Spinal cord (tissue), 10 donors: ENCODE measurements at places on chromosomes 16 and 17. TPM values are rescaled to one million over a fixed set of nuclear protein-coding genes. Genes with fewer than 3 reads are reported as not detected.

Gene FGF11
- 11.2 TPM for total RNA-seq

Gene FAM20A
- 13.1 TPM for total RNA-seq

Gene STAC2
- 0.83 TPM for total RNA-seq

- no peak for DNase-seq
Measured at GRCh38 chr16:76293980-76294379, 16.8 kb downstream of the CNTNAP4 start.

- no peak for DNase-seq
Measured at GRCh38 chr17:7294614-7295153, at the start of gene YBX2. YBX2 (minus strand) TSS chr17:7294639; CDS start chr17:7294500, 139 bp downstream.

DNA sequence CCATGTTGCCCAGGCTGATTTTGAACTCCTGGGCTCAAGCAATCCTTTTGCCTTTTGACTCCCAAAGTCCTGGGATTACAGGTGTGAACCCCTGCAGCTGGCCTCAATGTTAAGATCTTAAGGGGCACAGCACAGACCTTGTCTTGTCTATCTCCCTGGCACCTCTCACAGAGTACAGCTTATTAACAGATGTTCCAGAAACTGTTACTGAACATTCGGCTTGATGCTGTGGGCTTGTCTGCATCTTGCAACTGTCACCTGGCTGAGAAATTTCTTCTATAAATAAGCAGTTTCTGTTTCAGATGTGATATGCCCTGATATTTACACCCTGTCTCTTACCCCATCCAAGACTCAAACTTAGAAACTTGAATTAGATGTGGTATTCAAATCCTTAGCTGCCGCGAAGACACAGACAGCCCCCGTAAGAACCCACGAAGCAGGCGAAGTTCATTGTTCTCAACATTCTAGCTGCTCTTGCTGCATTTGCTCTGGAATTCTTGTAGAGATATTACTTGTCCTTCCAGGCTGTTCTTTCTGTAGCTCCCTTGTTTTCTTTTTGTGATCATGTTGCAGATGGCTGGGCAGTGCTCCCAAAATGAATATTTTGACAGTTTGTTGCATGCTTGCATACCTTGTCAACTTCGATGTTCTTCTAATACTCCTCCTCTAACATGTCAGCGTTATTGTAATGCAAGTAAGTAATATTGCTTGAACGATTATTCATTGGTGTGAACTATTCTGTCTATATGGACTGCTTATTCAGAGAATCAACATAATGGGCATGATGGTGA is at the start of gene TNFRSF17:
TSS of gene TNFRSF17 (plus strand) at position 450 of the 791 bp plus-strand sequence. CDS start at position 565, 115 bp downstream.
- no peak for DNase-seq

Gene FOXN1
- total RNA-seq: not detected

Gene SPPL2C
- total RNA-seq: not detected

GRCh38 chr17:30942308-30943079 is 20.7 kb downstream of the ADAP2 start:
- DNase-seq: no peak

DNA sequence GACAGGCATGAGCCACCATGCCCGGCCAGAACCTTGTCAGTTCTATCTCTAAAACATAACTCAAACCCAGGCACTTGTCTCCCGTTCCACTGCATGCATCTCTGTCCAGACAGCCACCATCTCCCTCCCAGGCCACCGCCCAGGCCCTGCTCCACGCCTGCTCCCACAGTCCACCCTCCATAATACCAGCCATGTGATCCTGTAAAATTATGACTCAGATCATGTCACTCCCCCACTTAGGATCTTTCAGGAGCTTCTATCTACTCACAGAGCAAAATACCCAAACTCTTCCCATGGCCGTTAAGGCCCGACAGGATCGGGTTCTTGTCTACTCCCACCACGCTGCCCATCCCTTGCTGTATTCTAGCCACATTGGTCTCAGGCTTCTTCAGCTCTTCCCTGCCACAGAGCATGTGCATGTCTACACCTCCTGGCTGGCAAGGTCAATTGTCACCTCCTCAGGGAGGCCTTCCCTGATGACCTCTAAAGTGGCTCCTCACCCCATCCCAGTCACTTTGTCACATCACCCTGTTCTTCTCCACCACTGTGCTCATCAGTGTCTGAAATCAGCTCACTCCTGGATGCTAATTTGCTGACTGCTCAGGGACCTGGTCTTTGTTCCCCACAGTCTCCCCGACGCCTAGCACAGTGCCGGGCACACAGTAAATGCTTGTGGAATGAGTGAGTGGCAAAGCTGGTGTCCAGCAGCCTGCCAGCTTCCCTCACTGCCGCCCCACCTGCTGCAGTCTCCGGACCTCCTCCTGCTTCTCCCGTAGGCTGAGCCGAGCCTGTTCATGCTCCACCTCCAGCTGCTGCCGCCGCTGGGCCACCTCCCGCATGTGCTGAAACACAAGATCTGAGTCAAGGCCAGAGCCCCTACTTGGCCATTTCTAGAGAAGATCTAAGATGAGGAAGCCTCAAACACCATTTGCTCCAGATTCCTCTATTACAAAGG is 6.7 kb downstream of the TSPOAP1 start:
- DNase-seq: no peak

Gene SARM1
- 13.1 TPM for total RNA-seq

Gene CLDN7
- total RNA-seq: 2.3 TPM

DNA sequence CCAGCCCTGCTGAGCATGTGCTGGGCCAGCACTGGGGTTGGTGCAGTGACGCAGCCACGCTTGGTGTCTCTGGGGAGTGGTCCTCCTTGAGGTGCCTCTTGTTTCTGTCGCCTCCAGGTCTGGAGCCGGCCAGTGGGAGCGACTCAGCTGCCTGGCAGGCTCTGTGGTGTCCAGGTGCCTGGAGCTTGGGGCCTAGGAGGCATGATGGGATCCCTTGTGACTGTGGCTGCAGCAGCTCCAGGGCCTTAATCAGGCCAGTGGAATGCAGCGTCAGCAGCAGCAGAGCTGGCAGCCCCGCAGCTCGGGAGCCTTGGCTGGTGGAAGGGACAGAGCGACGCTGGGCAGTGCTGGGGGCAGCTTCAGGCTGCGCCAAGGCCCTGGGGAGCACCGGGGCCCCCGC is 74.7 kb upstream of the CIBAR2 start:
- no peak for DNase-seq

Gene NTN1
- 32.2 TPM for total RNA-seq

DNA sequence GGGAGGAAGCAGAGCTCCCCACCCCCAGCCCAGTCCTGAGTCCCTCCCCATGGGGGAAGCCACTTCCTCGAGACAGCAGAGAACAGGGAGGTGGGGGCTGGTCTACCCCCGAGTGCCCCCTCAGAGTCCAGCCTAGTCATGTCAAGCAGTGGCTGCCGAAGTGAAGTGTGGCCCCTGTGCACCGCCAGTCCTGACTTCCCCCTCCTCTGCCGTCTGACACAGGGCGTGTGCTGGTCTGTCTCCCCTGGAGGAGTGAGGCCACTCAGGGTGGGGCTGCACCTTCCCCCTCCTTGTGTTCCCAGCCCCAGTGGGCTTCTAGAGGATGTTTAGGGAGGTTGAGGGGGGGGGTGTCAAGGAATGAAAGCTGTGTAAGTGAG is 46.9 kb downstream of the MRC2 start:
- no peak for DNase-seq

DNA sequence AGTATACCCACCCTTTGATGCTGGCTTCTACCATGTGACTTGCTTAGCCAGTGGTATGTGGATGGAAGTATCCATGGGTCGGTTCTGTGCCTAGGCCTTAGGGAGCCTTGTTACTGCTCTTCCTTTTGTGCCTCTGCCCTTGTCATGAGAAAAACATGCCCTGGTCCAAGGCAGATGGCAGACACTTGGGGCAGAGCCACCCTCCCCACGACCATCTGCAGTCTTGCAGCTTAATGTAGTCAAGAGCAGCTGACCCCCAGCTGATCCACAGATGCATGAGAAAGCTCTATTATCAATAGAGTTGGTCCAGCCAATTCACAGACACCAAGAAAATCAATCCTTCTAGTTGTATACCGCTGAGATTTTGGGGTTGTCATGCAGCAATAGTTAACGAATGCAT is 95.7 kb downstream of the SLC39A11 start:
- DNase-seq: no peak

Gene NSF
- total RNA-seq: 266 TPM

DNA sequence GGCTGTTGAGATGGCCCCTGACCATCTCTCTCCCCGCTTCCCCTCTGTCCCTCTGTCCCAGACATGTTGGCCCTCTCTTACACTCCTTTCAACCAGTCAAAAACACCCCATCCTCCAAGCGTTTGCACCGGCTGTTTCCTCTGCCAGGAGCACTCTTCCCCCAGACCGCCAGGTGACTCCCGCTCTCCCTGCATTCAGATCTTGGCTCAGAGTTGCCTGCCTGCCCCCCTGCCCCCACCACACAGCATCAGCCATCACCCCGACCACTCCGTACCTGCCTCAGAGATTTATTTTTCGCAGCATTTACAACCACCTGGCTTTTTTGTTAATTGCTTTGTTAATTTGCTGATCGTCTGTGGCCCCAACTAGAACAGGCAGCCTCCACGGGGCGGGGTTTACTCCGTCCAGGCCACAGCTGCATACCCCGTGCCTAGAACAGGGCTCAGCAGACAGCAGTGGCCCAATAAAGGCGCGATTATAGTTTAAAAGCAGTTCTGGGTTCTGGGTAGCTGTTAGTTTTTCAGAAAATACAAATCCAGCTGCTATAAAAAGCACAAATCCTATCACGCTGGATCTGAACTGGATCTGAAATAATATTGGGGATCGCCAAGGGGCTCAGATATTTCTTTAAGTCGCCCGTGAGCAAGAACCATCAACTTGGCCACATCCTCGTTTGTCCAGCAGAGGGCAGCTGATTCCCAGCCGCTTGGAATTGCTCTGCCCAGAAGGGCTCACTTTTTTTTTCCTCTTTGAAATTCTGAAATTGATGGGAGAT is 173.6 kb downstream of the IRF8 start:
- peak; percentile 63 for DNase-seq

Gene SLC6A4
- 36.0 TPM for total RNA-seq

GRCh38 chr17:77281904-77282367 is 141.2 kb downstream of the SEC14L1 start:
- no peak for DNase-seq

Gene PDIA2
- 10.5 TPM for total RNA-seq

DNA sequence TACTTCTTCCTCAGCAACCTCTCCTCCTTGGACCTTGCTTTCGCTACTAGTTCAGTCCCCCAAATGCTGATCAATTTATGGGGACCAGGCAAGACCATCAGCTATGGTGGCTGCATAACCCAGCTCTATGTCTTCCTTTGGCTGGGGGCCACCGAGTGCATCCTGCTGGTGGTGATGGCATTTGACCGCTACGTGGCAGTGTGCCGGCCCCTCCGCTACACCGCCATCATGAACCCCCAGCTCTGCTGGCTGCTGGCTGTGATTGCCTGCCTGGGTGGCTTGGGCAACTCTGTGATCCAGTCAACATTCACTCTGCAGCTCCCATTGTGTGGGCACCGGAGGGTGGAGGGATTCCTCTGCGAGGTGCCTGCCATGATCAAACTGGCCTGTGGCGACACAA is 429 bp downstream of the OR2C1 start:
- no peak for DNase-seq

- DNase-seq: no peak
Measured at GRCh38 chr17:75808905-75809621, 24.5 kb downstream of the UNK start.

Gene KRTAP4-9
- total RNA-seq: not detected
